Nucleus accumbens (tissue), 56 donors: ENCODE measurements at places on chromosomes 11 and 22.

GRCh38 chr11:71937826-71938225 lies 9.0 kb downstream of the RNF121 start:
- no peak for DNase-seq

DNA sequence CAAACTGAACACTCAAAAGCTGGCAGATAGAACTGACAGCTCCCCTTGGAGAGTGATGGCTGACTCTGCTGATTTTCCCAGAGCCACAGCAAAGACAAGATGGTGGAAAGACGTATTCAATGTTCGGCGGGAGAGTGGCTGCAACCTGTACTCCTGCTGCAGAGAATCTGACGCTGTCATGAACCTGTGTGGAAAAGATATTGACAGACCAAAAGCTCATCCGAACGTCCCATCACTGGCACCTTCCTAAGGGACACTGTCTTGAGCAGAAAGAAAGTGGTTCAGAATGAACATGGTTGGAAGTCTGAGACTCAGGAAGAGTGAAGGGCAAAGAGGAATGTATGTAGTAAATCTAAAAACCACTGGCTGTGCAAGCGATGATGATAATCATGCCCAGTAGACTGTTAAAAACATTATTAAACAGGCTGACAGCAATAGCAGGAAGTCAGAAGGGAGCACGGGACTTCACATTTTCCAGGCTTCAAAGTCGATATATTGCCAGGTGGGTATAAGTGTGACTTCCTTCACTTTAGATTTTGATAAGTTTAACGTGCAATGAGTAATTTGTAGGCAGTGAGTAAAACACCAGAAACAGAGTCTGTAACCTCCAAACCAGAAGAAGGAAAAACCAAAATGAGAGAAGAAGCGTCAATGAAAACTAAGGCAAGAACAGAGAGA lies 6.2 kb upstream of the IL17REL start:
- no peak for DNase-seq

DNA sequence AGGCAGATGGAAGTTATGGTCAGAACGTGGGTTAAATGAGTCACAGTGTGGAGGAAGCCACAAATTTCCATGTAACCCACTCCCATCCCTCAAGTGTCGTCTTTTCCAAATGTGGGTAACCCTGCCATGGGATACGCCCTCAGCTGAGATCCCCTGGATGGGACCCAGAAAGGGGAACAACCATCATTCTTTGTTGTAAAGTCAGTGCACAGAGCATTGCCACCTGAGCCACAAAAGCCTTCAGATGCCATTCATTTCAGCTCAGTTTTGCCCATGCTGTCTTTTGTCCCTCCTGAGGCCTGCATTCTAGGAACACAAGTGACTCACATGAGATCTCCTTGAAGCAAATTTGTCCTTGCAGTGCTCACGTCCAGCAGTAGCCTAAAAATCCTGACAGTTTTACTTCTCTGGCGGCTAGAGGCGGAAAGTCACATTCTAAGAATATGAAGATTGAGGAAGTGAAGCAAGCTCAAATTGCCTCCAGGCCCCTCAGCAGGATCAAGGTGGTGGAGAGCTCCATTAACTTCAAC lies 30.6 kb downstream of the MMP13 start:
- DNase-seq, result no peak

GRCh38 chr11:78801161-78801884 lies 226.7 kb upstream of the NARS2 start:
- DNase-seq, result no peak

DNA sequence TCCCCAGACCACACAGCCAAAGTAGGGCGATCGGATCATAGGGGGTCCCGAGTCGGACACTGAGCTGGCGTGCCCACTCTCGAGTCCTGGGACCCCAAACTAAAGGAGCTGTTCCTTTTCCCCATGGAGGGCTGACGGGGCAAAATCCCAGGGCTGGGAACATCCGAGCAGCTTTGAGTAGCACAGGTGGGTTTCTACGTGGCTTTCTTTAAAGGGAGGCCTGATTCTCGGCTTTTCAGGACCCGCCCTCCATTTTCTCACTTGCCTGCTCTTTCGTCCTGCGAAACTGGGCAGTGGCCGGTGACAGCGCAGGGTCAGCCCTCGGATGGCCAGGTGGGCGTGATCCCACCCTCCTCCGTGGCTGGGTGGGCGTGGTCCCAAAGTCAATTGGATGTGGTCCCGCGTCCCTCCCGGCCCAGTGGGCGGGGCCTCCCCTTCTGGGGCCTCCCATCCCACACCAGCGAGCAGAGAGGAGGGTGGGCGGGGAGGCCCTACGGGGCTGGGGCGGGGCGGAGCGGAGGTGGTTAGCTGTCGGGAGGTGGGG lies 17.5 kb upstream of the TXNRD2 start:
- DNase-seq, result peak; percentile 12

DNA sequence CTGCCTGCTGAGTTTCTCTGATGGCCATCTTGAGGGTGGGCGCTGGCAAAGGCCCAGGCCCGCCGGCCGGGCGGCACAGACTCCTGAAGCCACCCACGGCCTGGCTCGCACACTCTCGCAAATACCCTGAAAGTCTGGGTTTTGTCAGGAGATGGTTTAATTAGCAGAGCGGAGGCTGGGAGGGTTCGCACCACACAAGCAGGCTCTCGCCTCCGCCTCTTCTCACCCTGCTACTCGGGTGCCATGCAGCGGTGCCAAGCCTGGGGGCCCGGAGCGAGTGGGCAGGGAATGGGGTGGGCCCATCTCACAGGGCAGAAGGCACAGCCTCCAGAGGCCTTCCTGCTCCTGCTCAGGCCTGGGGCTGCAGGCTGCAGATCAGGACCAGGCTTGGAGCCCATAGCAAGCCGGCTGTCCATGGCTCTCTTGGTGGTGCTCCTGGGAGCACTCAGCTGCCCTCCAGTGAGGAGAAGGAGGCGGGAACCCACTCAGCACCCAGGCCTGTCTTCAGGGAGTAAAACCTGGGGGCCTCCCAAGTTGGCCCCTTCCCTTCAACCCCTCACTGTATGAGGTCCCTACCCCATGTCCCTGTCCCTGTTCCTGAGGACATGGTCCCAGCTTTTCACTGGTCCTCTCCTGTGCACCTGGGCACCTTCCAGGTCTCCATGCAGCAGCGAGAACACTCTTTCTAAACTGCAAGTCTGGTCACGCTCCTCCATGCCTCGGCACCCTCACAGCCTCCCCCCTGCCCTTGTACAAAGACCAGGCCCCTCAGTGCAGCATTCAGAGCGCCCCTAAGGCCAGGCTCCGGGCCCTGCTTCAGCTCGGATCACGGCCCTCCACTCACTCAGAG lies 62.0 kb downstream of the FLRT1 start:
- no peak for DNase-seq

- DNase-seq, result no peak
Measured at GRCh38 chr11:21142007-21142406, 472.6 kb downstream of the NELL1 start.

DNA sequence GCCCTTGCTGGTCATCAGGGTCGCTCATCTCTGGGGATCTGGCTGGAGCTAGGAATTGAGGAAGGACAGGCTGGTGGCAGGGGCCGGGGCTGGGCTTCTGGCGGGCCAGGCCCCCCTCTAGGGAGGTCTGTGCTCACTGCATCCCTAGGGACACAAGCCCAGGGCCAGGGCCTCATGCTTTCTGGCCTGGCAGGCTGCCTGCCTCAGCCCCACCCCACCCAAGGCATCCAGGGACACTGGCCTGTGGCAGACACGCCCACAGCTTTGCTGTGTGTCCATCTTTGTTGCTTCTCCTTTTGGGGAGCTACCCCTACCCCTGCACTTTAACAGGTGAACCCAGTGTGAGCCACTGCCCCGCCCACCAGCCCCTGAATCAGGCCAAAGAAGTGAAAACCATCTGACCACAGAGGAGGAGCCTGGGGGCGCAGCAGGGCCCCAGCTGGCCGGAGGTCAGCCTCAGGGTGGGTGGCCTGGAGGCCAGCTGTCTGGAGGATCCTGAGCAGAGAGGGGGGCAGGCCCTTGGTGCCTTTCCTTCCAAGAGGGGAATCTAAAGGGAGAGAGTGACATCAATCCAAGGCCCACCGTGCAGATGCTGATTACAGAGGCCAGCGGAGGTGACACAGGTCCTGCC lies 26.8 kb upstream of the CELSR1 start:
- no peak for DNase-seq

- DNase-seq, result no peak
Measured at GRCh38 chr11:94879006-94879405, 94.3 kb downstream of the CWC15 start.

GRCh38 chr22:45453764-45454163 lies 40.3 kb downstream of the RIBC2 start:
- no peak for DNase-seq

- no peak for DNase-seq
Measured at GRCh38 chr11:75420224-75421034, 12.6 kb downstream of the KLHL35 start.

GRCh38 chr11:39741066-39741465 lies 1718.4 kb downstream of the LRRC4C start:
- DNase-seq, result no peak

DNA sequence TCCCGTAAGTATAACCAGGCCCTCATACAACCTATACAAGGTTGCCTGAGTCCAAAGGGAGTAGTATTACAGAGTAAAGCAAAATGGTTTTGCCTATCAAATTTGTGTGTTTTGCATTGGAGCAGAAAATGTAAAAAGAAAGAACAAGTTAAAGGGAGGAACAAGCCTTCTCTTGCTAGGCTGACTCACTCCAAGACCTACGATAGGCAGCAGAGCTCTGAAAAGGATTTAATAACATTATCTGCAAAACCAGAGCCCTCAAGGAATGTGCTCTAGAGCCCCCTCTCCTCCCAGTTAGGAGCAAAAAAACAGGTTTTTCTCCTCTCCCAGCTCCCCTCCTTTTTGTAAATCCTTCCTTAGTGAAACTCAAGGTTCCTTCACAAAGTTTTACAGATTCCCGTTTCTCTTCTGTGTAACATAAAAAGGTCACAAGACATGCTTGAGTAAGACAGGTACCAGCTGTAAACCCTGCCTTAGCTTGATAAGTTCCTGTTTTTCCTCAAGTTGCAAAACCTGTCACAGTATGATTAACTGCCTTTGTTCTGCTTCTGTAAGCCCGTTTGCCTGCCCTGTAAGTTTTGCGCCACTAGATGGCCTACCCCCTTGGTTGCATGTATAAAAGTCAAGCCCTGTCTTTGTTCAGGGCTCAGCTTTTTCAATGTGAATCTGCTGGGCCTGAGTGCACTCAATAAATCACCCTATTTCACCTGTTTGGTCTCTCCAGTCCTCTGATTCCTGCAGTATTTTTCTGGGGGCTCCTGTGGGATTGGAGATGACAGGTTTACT lies 498.2 kb downstream of the KCNA4 start:
- no peak for DNase-seq

DNA sequence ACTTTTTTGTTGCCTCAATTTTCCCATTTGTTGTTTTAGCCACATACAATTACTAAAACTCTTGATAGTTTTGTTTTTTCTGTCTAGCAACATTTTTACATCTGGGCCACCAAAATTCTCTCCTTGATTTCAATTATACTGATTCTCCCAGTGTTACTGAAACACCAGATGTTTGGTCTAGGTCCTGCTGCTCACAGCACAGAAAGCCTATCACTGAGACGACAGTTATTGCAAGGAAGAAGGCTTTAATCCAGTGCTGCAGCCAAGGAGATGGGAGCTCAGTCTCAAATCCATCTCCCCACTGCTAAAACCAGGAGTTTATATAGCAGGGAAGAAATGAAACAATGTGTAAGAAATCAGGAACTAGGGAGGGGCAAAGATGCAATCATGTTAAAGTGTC lies 837.7 kb upstream of the CNTN5 start:
- no peak for DNase-seq

- no peak for DNase-seq
Measured at GRCh38 chr22:26685601-26686000, 28.2 kb downstream of the MIAT start.

GRCh38 chr11:66121466-66121865 lies 51.4 kb downstream of the PACS1 start:
- DNase-seq, result no peak

DNA sequence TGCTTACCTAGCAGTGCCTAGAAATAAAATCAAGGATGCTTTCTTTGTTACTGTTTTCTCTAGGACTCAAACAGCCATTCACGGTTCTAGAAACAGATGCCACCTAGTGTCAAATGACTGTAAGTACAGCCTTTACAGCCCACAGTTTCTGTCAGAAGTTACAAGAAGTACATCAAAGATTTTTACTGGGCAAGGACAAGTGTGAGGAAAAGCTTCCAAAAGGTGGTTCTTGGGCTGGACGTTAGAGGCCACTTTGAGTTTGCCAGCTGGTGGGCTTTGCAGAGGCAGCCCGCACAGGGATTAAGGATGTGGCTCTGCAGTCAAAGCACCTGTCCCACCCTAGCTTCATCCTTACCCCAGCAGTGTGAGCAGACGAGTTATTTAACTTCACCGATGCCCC lies 6.9 kb downstream of the KMT5B start:
- DNase-seq, result no peak

- peak; percentile 24 for DNase-seq
Measured at GRCh38 chr11:45847911-45848316, 639 bp downstream of the CRY2 start.

GRCh38 chr11:33059331-33060007 lies 20.1 kb downstream of the TCP11L1 start:
- DNase-seq, result no peak

DNA sequence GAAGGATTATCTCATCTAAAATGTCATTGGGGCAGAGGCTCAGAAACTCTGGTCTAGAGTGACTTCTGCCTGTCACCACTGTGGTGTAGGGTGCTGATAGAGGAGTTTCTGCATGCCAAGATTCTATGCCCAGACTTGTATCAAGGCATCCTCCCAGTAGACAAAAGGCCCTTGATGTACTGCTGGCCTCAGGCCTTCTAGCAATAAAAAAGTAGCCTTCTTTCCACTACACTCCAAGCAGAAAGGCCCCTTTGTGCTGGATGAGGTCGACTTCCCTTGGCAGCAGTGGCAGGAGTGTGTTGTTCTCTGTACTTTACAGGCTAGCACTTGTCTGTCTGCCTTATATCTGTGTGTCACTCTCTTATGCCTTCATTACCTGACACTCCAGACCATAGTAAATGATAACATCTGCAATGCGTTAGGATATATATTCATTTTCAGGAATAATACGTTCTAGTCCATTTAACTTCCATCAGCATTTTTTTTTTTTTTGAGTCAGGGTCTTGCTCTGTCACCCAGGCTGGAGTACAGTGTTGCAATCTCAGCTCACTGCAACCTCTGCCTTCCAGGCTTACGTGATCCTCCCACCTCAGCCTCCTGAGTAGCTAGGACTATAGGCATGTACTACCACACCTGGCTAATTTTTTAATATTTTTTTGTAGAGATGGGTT lies 49.5 kb upstream of the RRM1 start:
- peak; percentile 77 for DNase-seq

DNA sequence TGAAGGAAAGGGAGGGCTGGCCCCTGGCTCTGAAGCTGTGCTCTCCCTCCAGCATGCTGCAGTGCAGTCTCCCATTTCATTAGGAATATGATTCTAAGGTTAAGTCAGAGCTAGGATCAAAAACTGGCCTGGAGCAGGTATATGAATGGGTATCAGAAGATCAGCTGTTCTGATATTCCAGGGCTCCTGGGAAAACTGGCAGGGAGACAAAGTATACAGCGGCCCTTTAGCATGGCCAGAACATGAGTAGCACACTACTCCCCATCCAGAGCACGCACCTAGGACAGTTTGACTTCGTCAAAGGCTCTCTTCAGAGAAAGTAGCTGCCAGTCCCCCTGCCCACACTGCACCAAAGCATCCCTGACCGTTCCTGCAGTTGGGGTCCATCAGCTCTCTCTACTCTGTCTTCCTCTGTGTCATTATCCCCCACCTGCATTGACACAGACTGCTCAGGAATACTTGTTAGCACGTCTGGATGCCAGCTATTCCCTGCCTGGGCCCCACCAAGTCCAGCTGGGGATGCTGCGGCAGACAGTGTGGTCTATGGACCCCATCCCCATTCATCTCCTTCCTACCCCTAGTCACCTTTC lies 4.0 kb upstream of the FCHSD2 start:
- no peak for DNase-seq

GRCh38 chr22:43978558-43978957 lies 23.3 kb downstream of the SAMM50 start:
- DNase-seq, result no peak
